Activated CD4-positive, alpha-beta T cell treated with anti-CD3 and anti-CD28 coated beads for 1 hour (primary cell): ENCODE measurements at places on chromosomes 13 and 19.

- no peak for DNase-seq
Measured at GRCh38 chr13:55576389-55576788, 1564.3 kb upstream of the PRR20A start.

DNA sequence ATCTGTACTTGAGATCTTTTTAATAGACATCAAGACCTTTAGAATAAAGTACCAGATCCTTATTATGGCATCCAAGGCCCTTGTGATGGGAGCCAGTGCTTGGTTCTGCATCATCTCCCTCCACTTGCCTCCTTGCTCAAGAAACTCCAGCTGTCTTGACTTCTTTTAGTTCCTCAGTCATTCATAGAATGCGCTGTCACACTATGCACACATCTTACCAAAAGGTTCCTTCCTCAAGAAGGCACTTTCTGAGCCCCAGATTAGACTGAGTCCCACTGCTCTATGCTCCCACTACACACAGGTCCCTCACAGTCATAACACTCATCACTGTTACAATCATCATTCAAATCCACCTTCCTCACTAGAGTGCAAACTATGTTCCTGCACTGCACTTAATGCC, 57.8 kb upstream of the ITM2B start:
- DNase-seq: no peak

DNA sequence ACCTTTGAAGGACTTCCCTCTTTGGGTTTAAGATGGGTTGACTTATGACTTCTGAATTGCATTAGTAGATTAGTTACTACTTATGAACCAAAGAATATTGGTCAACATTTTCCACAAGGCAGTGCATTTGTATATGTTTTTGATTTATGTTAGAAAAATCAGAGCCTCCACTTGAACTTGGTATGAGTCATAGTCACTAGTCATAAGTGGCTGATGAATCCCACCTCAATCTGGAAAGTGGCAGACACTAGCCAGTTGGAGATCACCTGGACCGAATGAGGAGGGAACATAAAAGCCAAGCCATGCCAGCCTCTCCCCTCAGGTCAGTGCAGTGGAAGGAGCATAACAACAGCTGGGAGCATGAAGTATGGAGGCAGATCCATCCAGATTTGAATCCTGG, 39.3 kb upstream of the SPART start:
- DNase-seq: no peak

- DNase-seq: no peak
Measured at GRCh38 chr13:108985166-108985565, 355.8 kb downstream of the MYO16 start.

- DNase-seq: no peak
Measured at GRCh38 chr13:35256459-35257148, 219.9 kb downstream of the MAB21L1 start.

DNA sequence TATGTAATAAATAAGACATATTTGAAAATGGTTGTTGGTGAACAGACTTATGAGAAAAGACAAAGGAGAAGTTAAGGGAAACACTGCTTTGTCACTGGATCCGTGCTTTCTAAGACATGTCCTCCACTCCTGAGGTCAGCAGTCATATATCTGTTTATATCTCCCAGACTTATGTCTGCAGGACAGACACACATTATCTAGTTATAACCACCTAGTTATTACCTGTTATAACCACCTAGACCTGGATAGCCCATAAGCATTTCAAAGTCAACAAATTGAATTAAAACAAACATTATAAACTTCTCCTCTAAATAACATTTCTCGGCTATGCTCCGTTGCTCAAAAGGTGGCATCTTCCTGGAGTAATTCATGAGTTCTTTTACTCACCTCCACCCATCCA, 96.4 kb downstream of the SPRY2 start:
- DNase-seq: no peak

DNA sequence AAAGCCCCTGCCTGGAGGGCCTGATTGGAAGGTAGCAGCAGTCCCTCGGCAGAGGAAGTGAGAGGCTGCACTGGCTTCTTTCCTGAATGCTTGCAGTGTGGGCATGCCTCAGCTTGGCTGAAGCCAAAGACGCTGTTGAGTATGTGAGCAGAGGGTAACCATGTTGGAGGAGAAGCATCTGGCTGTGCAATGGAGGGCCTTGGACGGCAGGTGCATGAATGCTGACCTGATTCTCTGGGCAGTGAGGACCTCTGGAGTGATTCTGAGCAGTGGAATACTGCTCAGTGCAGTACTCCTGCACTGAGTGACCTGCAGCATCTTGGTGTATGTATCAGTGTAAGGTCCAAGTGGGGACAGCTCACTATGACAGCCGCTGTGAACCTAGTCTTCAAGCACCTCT, 46.9 kb downstream of the SOX1 start:
- no peak for DNase-seq

GRCh38 chr19:54201980-54202379, 1.3 kb downstream of the RPS9 start:
- DNase-seq: no peak

DNA sequence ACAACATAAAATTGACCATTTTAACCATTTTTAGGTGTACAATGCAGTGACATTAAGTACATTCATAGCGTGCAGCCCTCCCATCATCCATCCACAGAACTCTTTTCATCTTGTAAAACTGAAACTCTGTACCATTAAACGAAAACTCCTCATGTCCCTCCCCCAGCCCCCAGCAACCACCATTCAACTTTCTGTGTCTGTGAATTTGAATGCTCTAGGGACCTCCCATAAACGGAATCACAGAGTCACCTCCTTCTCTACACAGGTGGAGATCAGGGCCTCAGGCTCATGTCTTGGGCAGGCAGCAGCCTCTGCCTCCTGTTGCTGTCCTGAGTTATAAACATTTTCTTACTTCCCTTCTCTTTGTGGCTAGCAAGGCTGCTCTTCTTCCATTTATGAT, 7.3 kb upstream of the CCNE1 start:
- DNase-seq: no peak

- DNase-seq: no peak
Measured at GRCh38 chr19:32373585-32374295, 28.3 kb downstream of the ZNF507 start.

- DNase-seq: no peak
Measured at GRCh38 chr19:18756896-18757295, 34.2 kb downstream of the COMP start.

GRCh38 chr19:18491995-18492953, 29.6 kb downstream of the ELL start:
- no peak for DNase-seq

DNA sequence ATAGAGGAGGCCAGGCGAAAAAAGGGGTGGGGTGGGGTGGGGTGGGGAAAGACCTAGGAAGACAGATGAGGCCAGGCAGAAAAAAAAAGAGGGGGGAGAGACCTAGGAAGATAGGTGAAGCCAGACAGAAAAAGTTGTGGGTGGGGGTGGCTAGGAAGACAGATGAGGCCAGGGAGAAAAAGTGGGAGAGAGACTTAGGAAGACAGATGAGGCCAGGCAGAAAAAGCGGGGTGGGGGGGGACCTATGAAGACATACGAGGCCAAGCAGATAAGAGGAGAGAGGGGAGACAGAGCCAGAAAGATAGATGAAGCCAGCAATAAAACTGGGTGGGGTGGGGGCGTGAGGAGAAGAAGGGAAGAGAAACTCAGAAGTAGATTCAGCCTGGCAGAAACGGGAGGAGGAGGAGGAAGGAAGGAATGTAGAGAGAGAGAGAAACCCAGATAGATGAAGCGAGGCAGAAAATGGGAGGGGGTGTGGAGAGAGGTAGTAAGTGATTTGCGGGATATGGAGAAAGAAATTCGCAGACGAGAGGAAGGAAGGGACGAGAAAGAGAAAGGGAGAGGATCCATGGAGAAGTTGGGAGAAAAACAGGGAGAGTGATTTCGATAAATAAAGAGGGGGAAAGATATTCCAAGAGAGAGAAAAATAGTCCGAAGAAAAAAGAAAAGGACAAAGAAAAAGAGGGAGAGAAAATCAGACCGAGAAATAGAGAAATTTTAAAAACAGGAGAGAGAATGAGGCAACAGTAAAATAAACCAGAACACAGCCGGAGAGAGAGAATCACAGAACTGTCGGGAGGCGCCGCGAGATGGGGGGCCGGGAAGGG, 12.2 kb upstream of the CACNG6 start:
- no peak for DNase-seq
